Stomach (tissue), 19 donors: ENCODE measurements at places on chromosomes 11 and 22. TPM values are rescaled to one million over a fixed set of nuclear protein-coding genes. Genes with fewer than 3 reads are reported as not detected.

The MEI1 gene
- not detected for total RNA-seq

The ANKRD42 gene
- 5.4 TPM for total RNA-seq

DNA sequence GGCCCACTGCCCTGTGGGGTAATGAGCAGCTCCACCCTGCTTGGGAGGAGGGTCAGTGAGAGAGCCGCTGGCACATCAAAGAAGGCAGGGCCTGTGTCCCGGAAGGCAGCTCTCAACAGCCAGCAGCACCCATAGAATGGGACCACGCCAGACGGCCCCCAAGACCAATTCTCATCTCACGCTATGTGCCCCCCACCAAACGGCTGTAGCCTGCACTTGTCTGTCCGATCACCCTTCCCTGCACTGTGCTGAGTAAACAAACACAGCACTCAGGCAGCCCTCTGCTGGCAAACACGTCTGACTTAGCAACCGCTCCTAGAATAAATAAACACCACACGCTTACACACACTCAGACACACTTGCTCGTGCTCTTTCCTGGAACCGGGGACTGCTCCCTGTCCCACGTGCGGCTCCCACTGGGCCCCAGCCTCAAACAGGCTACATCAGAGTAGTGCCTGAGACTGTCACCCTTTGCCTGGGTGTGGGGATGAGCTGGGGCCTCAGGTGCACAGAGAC, 53.2 kb upstream of the CDON start:
- peak overlapping the region; percentile 92 for H3K27ac ChIP-seq
- no peaks in the 10 kb centered on the region for H3K27me3 ChIP-seq
- H3K36me3 ChIP-seq, result no peaks in the 10 kb centered on the region
- peaks cover 50% of the 10 kb centered on the region for H3K4me1 ChIP-seq
- peak; percentile 96 for DNase-seq

- peaks cover 11% of the 10 kb centered on the region for H3K27me3 ChIP-seq
These were observed 27.8 kb upstream of the ROBO3 start for GRCh38 chr11:124837491-124837856.

- DNase-seq, result peak; percentile 59
- peak overlapping the region; percentile 80 for H3K27ac ChIP-seq
- H3K4me1 ChIP-seq, result peaks cover 32% of the 10 kb centered on the region
- H3K27me3 ChIP-seq, result no peaks in the 10 kb centered on the region
- peaks cover 27% of the 10 kb centered on the region for H3K36me3 ChIP-seq
These were observed 25.5 kb upstream of the GRK2 start for GRCh38 chr11:67240576-67241389.

GRCh38 chr22:47000256-47000655, 237.8 kb downstream of the TBC1D22A start:
- H3K27me3 ChIP-seq, result no peaks in the 10 kb centered on the region
- no peaks in the 10 kb centered on the region for H3K4me1 ChIP-seq
- H3K4me3 ChIP-seq, result no peak overlapping the region
- no peak for DNase-seq
- H3K27ac ChIP-seq, result no peak overlapping the region
- H3K36me3 ChIP-seq, result peaks cover 4% of the 10 kb centered on the region

DNA sequence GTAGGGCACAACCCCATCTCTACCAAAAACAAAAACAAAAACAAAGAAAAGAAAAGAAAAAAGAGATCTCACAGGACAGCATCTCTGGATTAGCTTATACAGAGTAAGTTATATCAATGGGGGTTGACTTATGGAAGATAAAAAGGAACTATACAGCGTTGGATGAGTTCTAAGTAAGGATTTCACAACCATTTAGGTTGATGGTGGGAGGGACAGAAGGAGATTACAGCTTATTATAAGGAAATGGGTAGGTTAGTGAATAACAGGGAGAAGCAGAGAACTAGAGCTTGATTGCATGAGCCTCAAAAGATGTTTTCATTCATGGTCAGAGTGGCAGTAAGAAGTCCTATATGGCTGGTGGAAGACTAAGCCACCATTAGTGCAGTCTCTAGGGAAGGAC, 60.3 kb downstream of the CECR2 start:
- DNase-seq, result no peak
- H3K4me3 ChIP-seq, result no peak overlapping the region
- H3K27me3 ChIP-seq, result no peaks in the 10 kb centered on the region
- H3K36me3 ChIP-seq, result no peaks in the 10 kb centered on the region

DNA sequence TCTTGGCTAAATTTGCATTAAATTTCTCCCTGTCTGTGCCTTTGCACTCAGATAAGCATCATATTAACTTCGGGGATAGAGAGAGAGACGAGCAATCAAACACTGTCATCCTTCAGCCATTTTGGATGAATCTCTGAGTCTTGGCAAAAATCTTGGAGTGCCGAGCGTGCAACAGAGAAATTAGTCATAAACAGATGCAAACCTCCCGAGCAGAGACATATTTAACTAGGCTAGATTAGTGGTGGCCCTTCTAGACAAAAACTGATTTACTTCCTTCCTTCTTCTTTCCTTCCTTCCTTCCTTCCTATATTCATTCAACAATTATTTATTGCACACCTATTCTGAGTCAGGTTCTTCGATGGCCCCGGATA, 114.4 kb upstream of the BLID start:
- DNase-seq, result no peak
- no peak overlapping the region for H3K27ac ChIP-seq
- peaks cover 16% of the 10 kb centered on the region for H3K4me1 ChIP-seq
- no peak overlapping the region for H3K4me3 ChIP-seq
- H3K36me3 ChIP-seq, result no peaks in the 10 kb centered on the region

- no peak overlapping the region for H3K4me3 ChIP-seq
These were observed 618.4 kb downstream of the OPCML start for GRCh38 chr11:132913886-132914285.
